Ureter (tissue), 1 donor: ENCODE measurements at places on chromosomes 4 and X. TPM values are rescaled to one million over a fixed set of nuclear protein-coding genes. Genes with fewer than 3 reads are reported as not detected.
A peak's percentile ranks its signal among the peaks of the same experiment; 100 is the strongest.

Gene EDA
- total RNA-seq = 4.8 TPM

Gene COL25A1
- 3.4 TPM for total RNA-seq

Gene KANTR
- 34.1 TPM for total RNA-seq

Gene DKK2
- total RNA-seq = 4.4 TPM

- DNase-seq = no peak
Measured at GRCh38 chr4:108536577-108536976, 83.8 kb upstream of the RPL34 start.

- DNase-seq = no peak
Measured at GRCh38 chrX:46257451-46257879, 287.8 kb downstream of the ZNF674 start.

- no peak for DNase-seq
Measured at GRCh38 chr4:103415801-103416200, 217.7 kb upstream of the CENPE start.

- DNase-seq = no peak
Measured at GRCh38 chr4:82017680-82018079, 356.1 kb downstream of the HNRNPD start.

DNA sequence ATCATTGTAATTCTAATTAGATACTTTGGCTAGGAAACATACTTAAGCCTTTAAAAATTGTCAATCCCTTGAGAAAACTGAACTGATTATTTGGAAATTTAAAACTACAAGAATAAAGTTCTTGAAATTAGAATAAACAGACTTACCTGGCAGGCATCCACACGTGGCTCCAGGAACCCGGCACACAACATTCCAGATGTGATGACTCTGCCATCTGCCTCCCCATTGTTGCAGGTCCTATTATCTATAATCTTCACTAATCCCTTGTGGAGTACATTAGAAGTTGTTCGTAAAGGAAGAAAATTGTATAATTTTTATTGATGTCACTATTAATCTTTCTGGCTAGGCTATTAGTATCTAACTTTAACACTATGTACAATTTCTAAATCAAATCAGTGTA is 16.2 kb upstream of the GNRHR start:
- no peak for DNase-seq

DNA sequence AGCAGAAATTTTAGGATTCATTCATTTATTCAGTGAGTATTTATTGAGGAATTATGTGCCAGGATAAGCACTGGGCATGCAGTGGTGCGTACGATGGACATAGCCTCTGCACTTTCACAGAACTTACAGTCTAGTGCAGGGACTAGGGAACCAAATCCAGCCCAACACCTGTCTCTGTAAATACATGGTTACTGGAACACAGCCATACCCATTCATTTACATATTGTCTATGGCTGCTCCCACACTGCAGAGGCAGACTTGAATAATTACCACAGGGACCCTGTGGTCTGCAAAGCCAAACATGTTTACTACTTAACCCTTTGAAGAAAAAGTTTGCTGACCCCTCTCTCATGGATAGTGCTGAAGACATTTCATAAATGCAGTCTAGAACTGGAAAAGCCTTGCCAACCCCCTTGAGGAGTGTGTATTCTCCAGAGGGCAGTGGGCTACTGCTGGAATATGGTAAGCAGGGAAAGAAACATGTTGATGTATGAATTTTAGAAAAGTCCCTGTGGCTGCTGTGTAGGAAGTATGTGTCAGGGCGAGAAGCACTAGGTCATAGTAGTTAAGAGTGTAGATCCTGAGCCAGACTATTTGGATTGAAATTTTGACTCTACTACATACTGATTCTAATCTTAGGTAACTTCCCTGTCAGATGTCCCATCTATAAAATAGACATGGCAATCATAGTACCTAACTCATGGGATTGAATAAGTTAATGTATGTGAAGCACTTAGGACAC is 75.5 kb downstream of the GALNT7 start:
- no peak for DNase-seq

GRCh38 chrX:15718283-15718970 is 19.6 kb upstream of the CA5B start:
- DNase-seq = no peak

GRCh38 chr4:188439641-188440311 is 300.5 kb downstream of the TRIML1 start:
- DNase-seq = peak; percentile 65

DNA sequence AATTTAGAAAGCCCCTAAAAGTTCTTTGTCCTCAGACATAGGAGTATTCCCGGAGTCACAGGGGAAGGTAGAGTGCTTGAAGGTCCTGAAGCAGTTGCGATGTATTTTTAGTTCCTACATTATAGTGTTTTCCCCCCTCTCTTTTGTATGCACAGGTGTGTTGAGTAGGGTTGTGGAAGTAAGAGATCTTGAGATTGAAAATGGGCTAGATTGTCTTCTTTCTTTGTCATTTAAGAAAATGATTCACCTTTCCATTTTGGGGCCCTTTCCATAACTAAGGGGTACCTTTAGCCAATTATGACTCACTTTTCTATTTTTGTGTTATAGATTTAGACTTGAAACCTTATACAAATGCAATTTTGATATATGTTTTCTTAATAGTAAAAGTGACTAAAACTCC is 75.8 kb upstream of the AFF2 start:
- DNase-seq = no peak

- DNase-seq = no peak
Measured at GRCh38 chr4:119118397-119118796, 17.2 kb upstream of the MYOZ2 start.
